Astrocyte of the hippocampus (primary cell): ENCODE measurements at places on chromosomes 13 and 19.

DNA sequence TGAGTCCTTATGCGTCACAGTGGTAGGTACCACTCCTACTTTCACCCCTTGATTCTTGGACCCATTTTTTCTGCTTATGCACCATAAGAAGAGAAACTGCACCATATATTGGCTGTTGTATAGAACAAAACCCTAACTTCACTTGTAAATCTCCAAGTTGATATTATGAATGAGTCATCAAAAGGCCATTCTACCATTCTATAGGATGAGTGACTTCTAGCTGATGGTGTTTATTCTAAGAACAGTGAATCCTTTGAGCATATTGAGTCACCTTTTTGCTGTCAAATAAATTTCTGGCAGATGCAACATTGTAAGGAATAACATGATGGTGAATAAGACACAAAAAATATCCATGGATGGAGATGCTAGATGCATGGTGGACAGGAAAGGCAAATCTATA is 57.7 kb downstream of the POLR1D start:
- DNase-seq = no peak

GRCh38 chr19:3810708-3811355 is 24.7 kb upstream of the MATK start:
- DNase-seq = no peak

GRCh38 chr13:35554972-35555623 is 78.6 kb upstream of the MAB21L1 start:
- no peak for DNase-seq

DNA sequence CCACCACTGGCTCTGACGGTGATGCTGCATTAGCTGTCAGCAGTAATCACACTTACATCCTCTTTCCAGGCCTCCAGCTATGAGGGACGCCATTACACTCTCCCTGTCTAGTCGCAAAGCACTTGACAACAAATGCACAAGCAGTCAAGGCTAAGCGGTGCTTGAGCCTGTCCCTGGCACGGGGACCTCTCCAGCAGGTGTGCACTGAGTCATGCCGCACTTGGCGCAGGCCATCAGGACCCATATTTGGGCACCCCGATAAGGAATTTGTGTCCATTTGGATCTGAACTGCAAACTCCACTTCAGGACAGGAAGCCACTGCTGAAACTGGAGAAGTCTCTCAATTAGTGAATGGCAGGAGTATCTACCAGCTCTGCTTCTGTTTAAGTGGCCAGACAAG is 301.9 kb upstream of the OBI1 start:
- DNase-seq = no peak

- no peak for DNase-seq
These were observed 22.1 kb downstream of the DHX34 start for GRCh38 chr19:47371261-47371660.

GRCh38 chr19:11046605-11047354 is 42.5 kb upstream of the LDLR start:
- no peak for DNase-seq
